ENCODE measurements at places on chromosomes 12 and 14.

DNA sequence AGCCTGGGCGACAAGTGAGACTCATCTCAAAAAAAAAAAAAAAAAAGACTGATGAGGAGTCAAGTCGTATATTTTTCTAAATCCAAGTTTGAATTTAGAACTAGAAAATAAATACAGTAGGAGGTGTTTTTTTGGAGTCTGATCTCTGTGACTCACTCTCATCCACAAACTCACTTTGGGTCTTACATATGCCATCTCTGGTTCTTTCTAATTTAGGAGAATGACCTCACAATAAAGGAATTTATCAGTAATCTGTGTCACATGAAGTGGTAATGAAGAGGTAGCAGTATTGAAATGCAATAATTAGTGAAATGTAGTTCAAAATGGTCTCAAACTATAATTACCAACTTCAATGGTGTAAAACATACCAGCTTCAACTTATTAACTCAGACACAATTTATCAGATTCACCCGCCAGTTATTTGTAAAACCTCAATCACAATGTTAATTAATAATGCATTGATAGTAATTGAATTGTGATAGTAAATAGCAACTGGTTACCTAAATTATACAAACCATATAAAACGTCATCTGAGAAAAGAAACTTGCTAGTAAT, 4.4 kb upstream of the CFL2 start:
- no peak for DNase-seq

GRCh38 chr14:63712123-63712522, 15.7 kb downstream of the SGPP1 start:
- no peak for DNase-seq

GRCh38 chr14:74501691-74502090, 8.1 kb downstream of the ISCA2 start:
- no peak for DNase-seq

DNA sequence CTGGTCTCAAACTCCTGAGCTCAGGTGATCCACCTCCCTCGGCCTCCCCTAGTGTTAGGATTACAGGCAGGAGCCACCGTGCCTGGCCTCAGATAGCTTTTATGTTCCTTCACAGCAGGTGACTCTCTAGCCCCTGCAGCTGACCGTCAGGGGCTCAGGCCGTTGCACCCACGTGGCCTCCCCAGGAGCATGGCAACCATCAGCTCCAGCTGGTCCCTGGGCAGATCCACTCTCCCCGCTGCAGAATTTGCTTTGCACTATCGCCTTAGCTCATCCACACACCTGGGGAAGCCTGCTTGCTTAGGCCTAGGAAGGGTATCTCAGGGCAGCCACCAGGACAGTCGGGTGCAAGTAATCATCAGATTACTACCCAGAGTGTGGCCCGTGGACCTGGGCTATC, 62.6 kb downstream of the TSPAN9 start:
- DNase-seq, result no peak

DNA sequence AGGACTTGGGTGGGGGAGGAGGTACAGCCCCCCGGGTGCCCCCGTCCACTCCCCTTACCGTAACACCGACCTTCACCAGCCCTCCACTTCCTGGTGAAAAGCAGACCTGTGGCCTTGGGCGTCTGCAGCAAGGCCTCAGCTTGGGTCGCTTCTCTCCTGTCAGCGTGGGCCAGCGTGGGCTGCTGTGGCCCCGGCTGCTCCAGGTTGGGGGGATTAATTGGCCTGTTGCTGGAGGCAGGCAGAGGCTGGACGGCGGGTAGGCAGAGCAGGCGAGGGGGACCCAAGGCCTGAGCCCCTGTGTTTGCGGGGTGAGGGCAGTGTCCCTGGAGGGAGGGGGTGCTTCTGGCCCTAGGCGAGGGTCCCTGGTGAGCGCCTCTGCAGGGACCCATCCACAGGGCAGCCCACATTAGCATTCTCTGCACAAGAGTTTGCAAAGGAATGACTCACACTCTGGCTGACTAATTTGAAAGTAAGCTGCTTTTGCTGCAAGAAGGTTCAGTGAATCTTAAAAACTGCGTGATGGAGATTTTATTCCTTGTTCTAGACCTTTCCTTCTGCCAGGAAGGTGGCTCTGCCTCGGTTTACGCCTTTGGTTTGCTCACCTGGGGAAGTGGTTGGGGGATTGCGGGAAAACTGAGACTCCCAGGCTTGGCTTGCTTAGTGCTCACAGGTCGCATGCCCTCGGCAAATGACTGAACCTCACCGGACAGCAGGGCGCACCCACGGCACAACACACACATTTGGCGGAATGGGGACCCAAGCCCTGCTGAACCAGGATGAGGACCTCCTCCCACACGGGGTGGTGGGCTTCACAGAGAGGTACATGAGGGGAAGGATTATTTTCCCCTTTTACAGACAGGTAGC, 37.9 kb upstream of the DLK1 start:
- no peak for DNase-seq

- no peak for DNase-seq
These were observed 207.9 kb downstream of the TTC7B start for GRCh38 chr14:90608281-90608680.

DNA sequence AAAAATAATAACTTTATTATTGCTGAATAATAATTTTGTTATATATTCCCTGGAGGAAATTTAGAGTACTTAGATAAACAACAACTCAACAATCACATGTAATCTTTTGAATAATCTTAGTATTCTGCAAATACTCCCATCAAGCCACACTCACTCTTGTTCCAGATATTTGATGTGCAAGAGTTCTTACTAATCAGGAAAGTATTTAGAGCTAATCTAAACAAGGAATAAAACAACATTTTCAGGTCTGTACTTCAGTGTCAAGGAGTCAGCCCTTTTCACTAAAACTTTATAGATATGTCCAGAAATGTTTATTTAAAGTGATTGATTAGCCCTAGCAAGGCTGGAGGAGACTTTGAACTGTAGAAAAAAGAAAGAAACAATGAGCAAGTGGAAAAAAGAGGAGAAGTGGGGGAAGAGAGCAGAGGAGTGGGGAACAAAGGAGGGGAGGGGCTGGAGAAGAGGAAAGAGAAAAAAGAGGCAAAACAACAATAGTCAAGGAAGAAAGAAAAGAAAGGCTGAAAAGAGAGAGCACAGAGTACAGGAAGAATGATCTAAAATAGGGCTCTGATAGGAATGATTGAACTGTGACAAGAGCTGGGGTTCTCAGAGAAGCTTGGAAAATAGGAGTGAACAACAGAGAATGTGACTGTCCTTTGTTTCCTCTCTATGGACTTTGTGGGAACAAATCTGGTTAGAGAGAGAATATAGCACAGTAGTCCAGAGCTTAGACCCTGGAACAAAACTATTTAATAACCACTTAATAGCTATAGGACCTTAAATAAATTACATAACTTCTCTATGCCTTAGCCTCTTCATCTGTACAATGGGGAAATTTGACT, 238.7 kb downstream of the AKAP6 start:
- no peak for DNase-seq

DNA sequence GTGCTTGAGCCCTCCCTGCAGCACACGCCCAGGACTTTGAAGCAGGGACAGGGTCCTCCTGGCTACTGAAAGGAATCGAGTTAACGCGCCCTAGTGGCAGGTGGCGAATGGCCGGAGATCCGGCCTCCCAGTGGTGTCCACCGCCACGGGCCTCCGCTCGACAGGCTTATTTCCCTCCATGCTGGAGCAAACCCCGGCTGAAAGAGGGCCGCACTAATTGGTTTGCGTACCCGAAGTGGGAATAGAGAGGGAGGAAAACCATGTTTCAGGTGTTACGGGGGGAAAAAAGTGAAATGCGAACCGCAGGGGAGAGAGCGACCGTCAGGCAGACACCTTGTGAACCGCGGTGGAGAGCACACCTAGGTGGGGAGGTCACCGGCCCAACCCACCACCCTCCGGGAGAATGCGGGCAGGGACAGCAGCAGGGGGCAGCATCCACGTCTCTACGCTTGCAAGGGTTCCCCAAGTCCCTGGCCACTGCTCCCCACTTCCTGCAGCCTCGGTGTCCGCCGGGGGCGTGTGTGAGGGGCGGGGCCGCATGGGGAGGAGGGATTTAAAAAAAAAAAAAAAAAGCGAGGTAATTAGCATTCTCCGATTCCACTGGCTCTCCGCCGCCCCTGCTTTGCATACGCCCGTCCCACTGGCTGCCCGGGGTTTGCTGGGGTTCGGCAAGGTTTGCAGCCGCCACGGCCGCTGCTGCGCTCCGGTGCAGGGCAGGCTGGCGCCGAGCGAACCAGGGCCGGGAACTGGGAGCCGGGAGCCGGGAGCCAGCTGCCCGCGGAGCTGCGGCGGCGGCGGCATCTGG, 224.6 kb upstream of the CRY1 start:
- DNase-seq, result peak; percentile 79
